ENCODE measurements at places on chromosomes 11 and 22. TPM values are rescaled to one million over a fixed set of nuclear protein-coding genes. Genes with fewer than 3 reads are reported as not detected.

Gene HIC2
- total RNA-seq = 3.5 TPM

Gene FAM227A
- 8.8 TPM for total RNA-seq

Gene OR5A1
- total RNA-seq = not detected

Gene CNIH2
- total RNA-seq = 5.5 TPM

Gene KCNQ1OT1
- total RNA-seq = 3.4 TPM

Gene TTC36
- total RNA-seq = 0.41 TPM

Gene RAB38
- 12.7 TPM for total RNA-seq

Gene FGF19
- 2.0 TPM for total RNA-seq

- DNase-seq = no peak
Measured at GRCh38 chr11:80779905-80780605, 1339.2 kb upstream of the TENM4 start.

- no peak for DNase-seq
Measured at GRCh38 chr22:49721211-49721763, 106.4 kb downstream of the BRD1 start.

- no peak for DNase-seq
Measured at GRCh38 chr22:37273846-37274225, 8.5 kb upstream of the CYTH4 start.

GRCh38 chr11:22079133-22079872 lies 113.6 kb upstream of the ANO5 start:
- DNase-seq = no peak

GRCh38 chr11:8102965-8103364 lies 22.0 kb downstream of the TUB start:
- no peak for DNase-seq

- no peak for DNase-seq
Measured at GRCh38 chr22:40524392-40525249, 111.9 kb downstream of the MRTFA start.

GRCh38 chr22:44244265-44244822 lies 63.6 kb downstream of the PARVG start:
- DNase-seq = no peak

- DNase-seq = no peak
Measured at GRCh38 chr11:121099364-121099763, 1.7 kb upstream of the TECTA start.

- DNase-seq = no peak
Measured at GRCh38 chr11:64859542-64860414, 15.3 kb upstream of the CDC42BPG start.

DNA sequence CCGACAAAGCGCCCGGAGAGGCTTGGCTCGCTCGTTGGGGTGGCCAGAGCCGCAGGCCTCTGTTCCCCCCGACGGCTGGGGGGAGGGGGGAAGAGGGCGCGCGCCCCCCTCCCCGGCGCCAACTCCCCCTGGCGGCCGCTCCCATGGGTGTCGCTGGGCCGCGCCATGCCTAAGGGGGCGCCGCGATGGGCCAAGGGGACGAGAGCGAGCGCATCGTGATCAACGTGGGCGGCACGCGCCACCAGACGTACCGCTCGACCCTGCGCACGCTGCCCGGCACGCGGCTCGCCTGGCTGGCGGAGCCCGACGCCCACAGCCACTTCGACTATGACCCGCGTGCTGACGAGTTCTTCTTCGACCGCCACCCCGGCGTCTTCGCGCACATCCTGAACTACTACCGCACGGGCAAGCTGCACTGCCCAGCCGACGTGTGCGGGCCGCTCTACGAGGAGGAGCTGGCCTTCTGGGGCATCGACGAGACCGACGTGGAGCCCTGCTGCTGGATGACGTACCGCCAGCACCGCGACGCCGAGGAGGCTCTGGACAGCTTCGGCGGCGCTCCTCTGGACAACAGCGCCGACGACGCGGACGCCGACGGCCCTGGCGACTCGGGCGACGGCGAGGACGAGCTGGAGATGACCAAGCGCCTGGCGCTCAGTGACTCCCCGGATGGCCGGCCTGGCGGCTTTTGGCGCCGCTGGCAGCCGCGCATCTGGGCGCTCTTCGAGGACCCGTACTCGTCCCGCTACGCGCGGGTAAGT lies 1.4 kb downstream of the KCNC1 start:
- no peak for DNase-seq

Data from PC-9 (cell line).